PC-3 (cell line): ENCODE measurements at places on chromosomes 1 and 21. TPM values are rescaled to one million over a fixed set of nuclear protein-coding genes. Genes with fewer than 3 reads are reported as not detected.

Gene CRP
- total RNA-seq: not detected in 2 replicates

GRCh38 chr1:59404796-59405195, 107.9 kb downstream of the FGGY start:
- no peaks in the 10 kb centered on the region for H3K36me3 ChIP-seq
- peaks cover 8% of the 10 kb centered on the region for H3K4me1 ChIP-seq
- no peaks in the 10 kb centered on the region for H3K27me3 ChIP-seq

GRCh38 chr1:166570954-166571353, 268.3 kb upstream of the POGK start:
- H3K27ac ChIP-seq: no peak overlapping the region
- no peak for DNase-seq
- no peak overlapping the region for H3K4me3 ChIP-seq
- peaks cover 12% of the 10 kb centered on the region; the same call in 1 of the 2 replicates for H3K27me3 ChIP-seq
- H3K4me1 ChIP-seq: no peaks in the 10 kb centered on the region
- H3K36me3 ChIP-seq: no peaks in the 10 kb centered on the region

DNA sequence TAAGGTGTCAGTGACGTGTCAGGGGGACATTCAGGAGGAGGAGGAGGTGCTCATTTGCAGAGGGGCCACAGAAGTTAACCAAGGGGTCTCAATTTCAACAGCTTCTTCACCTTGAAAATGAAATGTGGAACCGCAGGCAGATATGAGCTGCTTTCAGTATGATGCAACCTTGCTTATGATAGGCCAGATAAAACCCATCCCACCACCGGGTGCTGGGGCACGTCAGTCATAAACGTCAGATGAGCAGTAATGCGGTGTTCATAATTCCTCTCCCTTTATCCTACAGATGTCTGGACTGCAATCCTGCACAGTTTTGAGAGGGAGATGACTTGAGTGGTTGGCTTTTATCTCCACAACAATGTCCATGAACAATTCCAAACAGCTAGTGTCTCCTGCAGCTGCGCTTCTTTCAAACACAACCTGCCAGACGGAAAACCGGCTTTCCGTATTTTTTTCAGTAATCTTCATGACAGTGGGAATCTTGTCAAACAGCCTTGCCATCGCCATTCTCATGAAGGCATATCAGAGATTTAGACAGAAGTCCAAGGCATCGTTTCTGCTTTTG, 1.7 kb downstream of the PTGFR start:
- no peaks in the 10 kb centered on the region for H3K36me3 ChIP-seq
- no peaks in the 10 kb centered on the region for H3K27me3 ChIP-seq
- H3K27ac ChIP-seq: peak overlapping the region; percentile 43
- H3K4me1 ChIP-seq: peaks cover 14% of the 10 kb centered on the region; the same call in 1 of the 2 replicates
- DNase-seq: peak; percentile 44

DNA sequence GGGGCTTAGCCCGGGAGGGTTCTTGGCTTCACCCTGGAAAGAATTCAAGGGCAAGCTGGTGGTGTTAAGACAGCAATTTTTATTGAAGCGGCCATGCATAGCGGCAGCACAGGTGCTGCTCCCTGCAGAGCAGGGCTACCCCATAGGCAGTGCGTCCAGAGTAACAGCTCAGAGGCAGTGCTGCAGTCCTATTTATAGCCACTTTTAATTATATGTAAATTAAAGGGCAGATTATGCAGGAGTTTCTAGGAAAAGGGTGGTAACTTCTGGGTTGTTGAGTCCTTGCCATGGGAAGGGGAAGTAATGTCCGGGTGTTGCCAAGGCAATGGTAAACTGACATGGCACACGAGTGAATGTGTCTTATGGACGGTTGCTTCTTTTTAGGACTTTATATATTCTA, 57.0 kb downstream of the VPS26C start:
- H3K27me3 ChIP-seq: no peaks in the 10 kb centered on the region
- no peak for DNase-seq
- no peak overlapping the region for H3K27ac ChIP-seq
- no peaks in the 10 kb centered on the region for H3K36me3 ChIP-seq
- H3K4me3 ChIP-seq: no peak overlapping the region

DNA sequence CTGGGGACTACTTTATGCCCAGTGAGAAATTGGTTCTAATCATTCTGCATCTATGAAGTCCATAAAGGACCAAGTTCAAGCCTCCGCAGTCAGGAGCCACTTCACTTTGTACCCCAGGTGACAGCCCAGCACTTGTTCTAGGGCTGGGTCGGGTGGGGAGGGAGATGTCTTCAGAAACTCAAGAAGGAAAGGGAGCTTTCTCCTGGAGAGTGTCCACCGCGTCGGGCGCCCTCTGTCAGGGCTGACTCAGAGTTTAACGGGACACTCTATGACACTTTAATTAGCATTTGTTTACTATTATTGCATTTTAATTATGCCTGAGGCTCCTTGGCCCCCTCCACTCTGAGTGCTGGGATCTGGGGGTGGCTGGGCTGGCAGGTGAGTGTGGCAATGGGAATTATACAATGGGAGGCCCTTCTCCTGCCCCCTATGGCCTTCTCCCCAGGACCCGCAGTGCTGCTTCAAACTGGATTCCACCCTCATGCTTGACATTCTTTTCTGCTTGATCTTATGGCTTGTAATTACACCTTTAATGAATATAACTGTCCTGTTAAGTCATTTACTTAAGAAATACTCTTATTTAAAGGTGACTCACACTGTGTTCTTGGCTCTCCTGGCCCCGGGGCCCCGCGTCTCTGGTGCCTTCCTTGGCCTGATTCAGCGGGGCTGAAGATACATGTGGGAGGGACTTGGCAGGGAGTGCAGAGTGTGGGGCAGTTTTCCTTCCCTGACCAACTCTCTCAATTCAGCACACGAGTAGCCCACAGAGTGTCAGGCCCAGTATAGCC, 136.6 kb downstream of the PLXNA2 start:
- peak; percentile 94 for DNase-seq
- no peaks in the 10 kb centered on the region for H3K27me3 ChIP-seq
- H3K4me1 ChIP-seq: peaks cover 24% of the 10 kb centered on the region

Gene FAM177B
- not detected in 2 replicates for total RNA-seq

- no peaks in the 10 kb centered on the region for H3K36me3 ChIP-seq
- DNase-seq: no peak
These were observed 37.9 kb upstream of the EEIG2 start for GRCh38 chr1:108521990-108522393.

- no peak overlapping the region for H3K4me3 ChIP-seq
- no peaks in the 10 kb centered on the region for H3K27me3 ChIP-seq
- H3K4me1 ChIP-seq: no peaks in the 10 kb centered on the region
- H3K27ac ChIP-seq: no peak overlapping the region
These were observed 15.6 kb downstream of the TMPRSS15 start for GRCh38 chr21:18387994-18388393.

Gene ABCG1
- total RNA-seq: 0.66 and 2.0 TPM in 2 replicates

GRCh38 chr1:7220007-7220406, 434.8 kb downstream of the CAMTA1 start:
- H3K4me3 ChIP-seq: no peak overlapping the region
- H3K27me3 ChIP-seq: peaks cover 10% of the 10 kb centered on the region
- peaks cover 14% of the 10 kb centered on the region for H3K4me1 ChIP-seq
- DNase-seq: no peak
- H3K27ac ChIP-seq: no peak overlapping the region
- H3K36me3 ChIP-seq: no peaks in the 10 kb centered on the region

Gene TEKT2
- total RNA-seq: not detected in 2 replicates

Gene TRIM67
- total RNA-seq: not detected in 2 replicates

- DNase-seq: no peak
- peak overlapping the region; percentile 98 for H3K4me3 ChIP-seq
- peaks cover 25% of the 10 kb centered on the region for H3K4me1 ChIP-seq
- no peaks in the 10 kb centered on the region for H3K36me3 ChIP-seq
- H3K27ac ChIP-seq: peak overlapping the region; percentile 46
These were observed 855 bp upstream of the IVNS1ABP start for GRCh38 chr1:185317886-185318310.

- DNase-seq: no peak
- H3K4me1 ChIP-seq: peaks cover 49% of the 10 kb centered on the region
- H3K27me3 ChIP-seq: no peaks in the 10 kb centered on the region
- H3K4me3 ChIP-seq: no peak overlapping the region
These were observed 86.0 kb downstream of the SIM2 start for GRCh38 chr21:36784947-36785346.

GRCh38 chr1:152743371-152744145, 14.3 kb upstream of the KPRP start:
- no peak overlapping the region for H3K4me3 ChIP-seq
- peak; percentile 63 for DNase-seq
- no peaks in the 10 kb centered on the region for H3K27me3 ChIP-seq
- H3K36me3 ChIP-seq: no peaks in the 10 kb centered on the region
- no peak overlapping the region for H3K27ac ChIP-seq

DNA sequence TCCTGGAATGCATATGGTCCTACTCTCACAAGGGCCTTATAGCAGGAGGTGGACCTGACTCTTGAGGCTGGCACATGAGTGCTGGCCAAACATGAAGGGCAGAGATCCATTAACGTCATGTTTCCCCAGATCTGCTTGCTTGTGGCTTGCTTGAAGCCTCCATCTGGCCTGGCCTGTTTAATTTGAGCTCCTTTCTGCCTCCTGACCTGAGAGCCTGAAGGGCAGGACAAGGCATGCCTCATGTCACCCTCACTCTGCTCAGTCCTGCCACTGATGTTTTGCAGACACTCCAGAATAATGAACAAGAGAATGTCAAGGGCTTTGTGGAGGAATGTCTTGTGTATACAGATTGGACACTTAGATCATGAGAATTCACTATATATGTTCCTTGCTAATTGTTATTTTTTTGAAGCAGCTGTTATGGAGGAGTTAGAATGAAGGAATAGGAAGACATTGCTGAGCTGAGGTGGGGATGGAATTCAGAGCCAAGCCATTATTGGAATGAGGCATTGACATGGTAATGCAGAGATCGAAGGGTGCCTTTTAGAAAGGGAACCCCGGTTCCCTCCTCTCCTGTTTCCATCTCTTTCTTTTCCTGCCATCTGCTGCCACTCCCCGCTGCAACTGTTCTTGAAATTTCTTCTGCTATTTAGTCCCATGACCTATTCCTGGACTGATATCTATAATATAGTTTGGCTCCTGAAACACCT, 457.0 kb upstream of the PROX1 start:
- no peak overlapping the region for H3K27ac ChIP-seq
- no peaks in the 10 kb centered on the region for H3K4me1 ChIP-seq
- DNase-seq: no peak
- H3K4me3 ChIP-seq: no peak overlapping the region
- H3K27me3 ChIP-seq: peaks cover 36% of the 10 kb centered on the region; the same call in 1 of the 2 replicates

Gene PTPRF
- 67.4 and 100 TPM in 2 replicates for total RNA-seq

DNA sequence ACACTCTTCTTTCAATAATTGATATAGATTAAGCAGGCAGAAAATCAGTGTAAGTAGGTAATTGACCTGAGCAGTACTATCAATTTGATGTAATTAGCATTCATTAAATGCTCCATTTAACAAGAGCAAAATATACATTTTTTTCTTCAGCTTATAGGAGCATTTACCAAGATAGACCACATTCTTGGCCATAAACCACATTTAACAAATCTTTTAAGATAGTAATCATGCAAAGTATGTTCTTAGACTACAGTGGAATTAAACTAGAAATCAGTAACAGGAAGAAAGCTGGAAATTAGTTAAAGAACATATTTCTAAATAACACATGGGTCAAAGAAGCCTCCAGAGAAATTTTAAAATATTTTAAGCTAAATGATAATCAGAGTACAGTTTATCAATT, 8.7 kb upstream of the PRKACB start:
- H3K27ac ChIP-seq: no peak overlapping the region
- H3K4me3 ChIP-seq: no peak overlapping the region
- H3K27me3 ChIP-seq: no peaks in the 10 kb centered on the region
- H3K36me3 ChIP-seq: no peaks in the 10 kb centered on the region

- H3K4me3 ChIP-seq: no peak overlapping the region
- H3K4me1 ChIP-seq: no peaks in the 10 kb centered on the region
- H3K27me3 ChIP-seq: no peaks in the 10 kb centered on the region
- no peak for DNase-seq
- no peaks in the 10 kb centered on the region for H3K36me3 ChIP-seq
These were observed 105.6 kb downstream of the NTPCR start for GRCh38 chr1:233055879-233056641.

Gene MCOLN2
- 11.7 and 24.6 TPM in 2 replicates for total RNA-seq

GRCh38 chr1:234527346-234527745, 48.4 kb upstream of the TARBP1 start:
- no peak overlapping the region for H3K4me3 ChIP-seq
- H3K4me1 ChIP-seq: peaks cover 22% of the 10 kb centered on the region
- no peak overlapping the region for H3K27ac ChIP-seq
- no peaks in the 10 kb centered on the region for H3K36me3 ChIP-seq
- DNase-seq: no peak

DNA sequence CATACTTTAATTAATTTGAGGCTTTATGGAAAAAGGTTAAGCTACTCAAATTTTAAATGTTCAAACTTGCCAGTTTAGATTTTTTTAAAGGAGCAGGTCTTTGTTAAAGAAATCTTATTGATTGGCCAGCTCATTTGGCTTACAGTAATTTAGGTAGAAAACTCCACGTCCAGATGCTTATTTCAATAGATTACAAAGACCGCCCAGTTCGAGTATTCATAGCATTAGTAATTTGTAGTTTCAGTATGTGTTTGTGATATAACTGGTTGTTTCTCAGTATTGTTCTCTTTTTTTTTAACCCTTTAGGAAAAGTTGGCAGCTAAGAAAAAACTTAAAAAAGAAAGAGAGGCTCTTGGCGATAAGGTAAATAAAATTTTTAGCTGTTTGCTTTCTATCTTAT, 1.6 kb downstream of the RPF1 start:
- H3K36me3 ChIP-seq: peaks cover 37% of the 10 kb centered on the region
- no peaks in the 10 kb centered on the region for H3K27me3 ChIP-seq
- no peak overlapping the region for H3K27ac ChIP-seq
- no peak for DNase-seq
- H3K4me3 ChIP-seq: peak overlapping the region; percentile 84
- peaks cover 31% of the 10 kb centered on the region for H3K4me1 ChIP-seq

GRCh38 chr1:177170756-177171535, at the start of gene BRINP2:
Gene BRINP2, plus strand, starts transcription at chr1:177170958. Its CDS starts 58,919 bp downstream, at chr1:177229877.
- peaks cover 15% of the 10 kb centered on the region for H3K4me1 ChIP-seq
- H3K27me3 ChIP-seq: no peaks in the 10 kb centered on the region
- DNase-seq: peak; percentile 75
- peak within 1 kb of the TSS; percentile 85 for H3K4me3 ChIP-seq
- H3K27ac ChIP-seq: no peak within 1 kb of the TSS

- peaks cover 57% of the 10 kb centered on the region for H3K36me3 ChIP-seq
- H3K27ac ChIP-seq: no peak overlapping the region
- DNase-seq: no peak
- no peaks in the 10 kb centered on the region for H3K4me1 ChIP-seq
These were observed 92.5 kb downstream of the TTC3 start for GRCh38 chr21:37165586-37165985.

Gene NBPF20
- 4.5 and 5.2 TPM in 2 replicates for total RNA-seq

DNA sequence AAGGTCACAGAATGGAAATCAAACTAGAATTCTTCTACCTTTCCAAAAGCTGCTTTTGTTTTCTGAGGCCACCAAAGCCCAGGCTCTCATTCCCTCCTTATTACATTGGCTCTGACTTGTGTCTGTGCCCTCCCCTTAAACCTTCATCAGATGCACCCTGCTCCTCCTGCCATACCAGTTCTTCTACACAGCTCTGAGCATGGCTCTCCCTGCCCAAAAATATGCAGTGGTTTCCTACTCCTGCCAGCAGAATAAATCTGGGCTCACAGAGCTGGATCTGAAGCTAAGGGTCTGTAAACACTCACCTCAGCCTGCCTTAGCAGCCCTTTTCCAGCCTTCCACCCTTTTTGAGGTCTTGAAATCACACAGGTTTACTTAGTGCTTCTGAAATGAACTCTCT, 55.0 kb downstream of the TTC3 start:
- H3K27me3 ChIP-seq: no peaks in the 10 kb centered on the region
- peaks cover 32% of the 10 kb centered on the region for H3K4me1 ChIP-seq

- H3K27ac ChIP-seq: peak overlapping the region; percentile 68
- H3K4me1 ChIP-seq: peaks cover 30% of the 10 kb centered on the region
- H3K36me3 ChIP-seq: no peaks in the 10 kb centered on the region
- no peak overlapping the region for H3K4me3 ChIP-seq
- H3K27me3 ChIP-seq: no peaks in the 10 kb centered on the region
- no peak for DNase-seq
These were observed 19.1 kb downstream of the USP48 start for GRCh38 chr1:21763694-21764419.
